NCI-H460 (cell line): ENCODE measurements at places on chromosomes 6 and 20. TPM values are rescaled to one million over a fixed set of nuclear protein-coding genes. Genes with fewer than 3 reads are reported as not detected.

PRND gene
- not detected in 2 replicates for total RNA-seq

BLOC1S5 gene
- 8.6 and 11.2 TPM in 2 replicates for total RNA-seq

GINS1 gene
- total RNA-seq = 19.0 and 22.1 TPM in 2 replicates

GCNT2 gene
- 34.4 TPM in 2 replicates for total RNA-seq

CASS4 gene
- 0.05 TPM in 1 of 2 replicates, not detected in the other for total RNA-seq

OR2H1 gene
- total RNA-seq = not detected in 2 replicates

KHDC1L gene
- not detected in 2 replicates for total RNA-seq

- no peak for DNase-seq
Measured at GRCh38 chr20:14498772-14499171, 161.4 kb upstream of the FLRT3 start.

- DNase-seq = no peak
Measured at GRCh38 chr20:11748436-11748835, 169.3 kb upstream of the BTBD3 start.

GRCh38 chr20:854601-855000 lies 21.1 kb downstream of the FAM110A start:
- no peak for DNase-seq

GRCh38 chr6:48985025-48985424 lies 478.0 kb downstream of the MMUT start:
- DNase-seq = peak; percentile 26

GRCh38 chr6:9744119-9744518 lies 670.8 kb downstream of the TFAP2A start:
- DNase-seq = no peak

GRCh38 chr6:90477366-90477765 lies 109.5 kb downstream of the MAP3K7 start:
- DNase-seq = no peak

DNA sequence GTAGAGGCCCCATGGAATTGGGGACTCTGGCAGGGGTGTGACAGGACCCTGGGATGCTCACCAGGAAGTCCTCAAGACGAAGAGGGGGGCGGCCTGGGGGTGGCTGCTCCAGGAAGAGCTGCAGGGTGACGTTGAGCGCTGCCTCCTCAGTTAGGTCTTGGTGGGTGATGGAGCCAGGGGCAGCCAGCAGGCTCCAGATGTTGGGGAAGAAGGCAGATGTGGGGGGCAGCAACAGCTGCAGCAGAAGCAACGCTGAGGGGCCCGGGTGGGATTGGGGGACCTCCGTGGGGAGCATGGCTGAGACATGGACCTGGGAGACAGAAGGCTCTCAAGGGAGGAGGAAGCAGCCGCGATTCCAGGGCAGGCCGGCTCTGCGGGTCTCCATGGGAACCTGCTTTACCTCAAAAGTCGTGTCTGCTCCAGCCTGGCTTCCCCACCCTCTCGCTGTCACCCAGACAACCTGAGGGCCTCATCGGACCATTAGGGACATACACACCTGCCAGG lies 591 bp downstream of the VWA7 start:
- no peak for DNase-seq

- no peak for DNase-seq
Measured at GRCh38 chr20:57760698-57761412, 51.0 kb upstream of the PMEPA1 start.

DNA sequence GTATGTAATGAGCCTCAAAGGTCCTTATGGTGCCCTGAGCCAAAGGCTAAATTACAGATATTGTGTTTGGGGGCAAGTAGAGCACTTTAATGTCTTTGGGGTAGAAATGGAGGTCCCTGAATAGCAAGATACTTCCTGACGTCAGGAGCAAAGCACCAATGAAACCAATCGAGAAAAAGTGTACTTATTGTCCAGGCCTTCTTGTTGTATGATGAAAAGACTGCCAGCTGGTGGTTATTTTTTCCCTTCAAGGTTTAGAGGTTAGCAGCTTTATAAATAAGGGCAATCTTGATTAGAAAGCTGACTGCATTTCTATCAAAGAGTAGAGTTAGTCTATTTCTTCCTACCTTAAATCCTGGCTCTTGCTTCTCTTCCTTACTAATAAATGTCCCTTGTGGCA lies 76.1 kb upstream of the HSF2 start:
- no peak for DNase-seq

- no peak for DNase-seq
Measured at GRCh38 chr6:54846857-54847674, 495 bp downstream of the FAM83B start.

DNA sequence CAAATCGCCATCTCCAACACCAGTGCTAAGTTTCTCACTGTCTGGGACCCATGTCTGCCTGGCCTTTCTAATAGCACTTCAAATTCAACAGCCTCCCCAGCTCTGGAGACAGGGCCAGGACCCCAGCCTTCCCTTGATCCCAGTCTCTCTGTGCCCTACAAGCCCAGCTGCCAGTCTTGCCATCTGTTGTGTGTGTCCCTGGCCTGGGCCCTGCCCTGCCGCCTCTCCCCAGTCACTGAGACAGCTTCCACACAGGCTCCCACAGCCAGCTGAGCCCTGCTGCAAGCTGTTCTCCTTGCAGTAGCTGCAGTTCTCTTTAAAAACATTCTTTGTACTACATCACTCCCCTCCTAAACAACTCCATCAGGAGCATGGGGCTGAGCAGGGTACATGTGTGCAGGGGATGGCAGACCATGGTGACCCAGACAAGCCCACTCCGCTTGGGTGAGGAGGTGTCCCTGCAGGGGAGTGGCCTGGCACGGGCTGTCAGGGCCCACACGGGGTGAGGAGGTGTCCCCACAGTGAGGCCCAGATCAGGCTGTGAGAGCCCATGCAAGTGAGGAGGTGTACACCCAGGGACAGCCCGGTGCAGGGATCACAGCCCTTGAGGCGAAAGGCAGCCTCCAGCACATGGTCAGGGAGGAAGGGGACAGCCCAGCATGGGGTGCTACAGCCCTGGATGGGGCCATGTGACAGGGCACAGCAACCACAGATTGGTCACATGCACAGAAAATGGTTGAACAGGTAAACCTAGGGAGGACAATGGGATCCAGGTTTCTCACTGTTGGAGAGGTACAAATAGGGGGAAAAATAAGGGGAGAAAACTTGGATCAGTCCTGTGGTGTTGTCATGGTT lies 16.2 kb downstream of the CST7 start:
- DNase-seq = no peak

- no peak for DNase-seq
Measured at GRCh38 chr20:64256282-64256935, 861 bp downstream of the PCMTD2 start.

- DNase-seq = no peak
Measured at GRCh38 chr6:157468054-157468453, 87.1 kb downstream of the ZDHHC14 start.

DNA sequence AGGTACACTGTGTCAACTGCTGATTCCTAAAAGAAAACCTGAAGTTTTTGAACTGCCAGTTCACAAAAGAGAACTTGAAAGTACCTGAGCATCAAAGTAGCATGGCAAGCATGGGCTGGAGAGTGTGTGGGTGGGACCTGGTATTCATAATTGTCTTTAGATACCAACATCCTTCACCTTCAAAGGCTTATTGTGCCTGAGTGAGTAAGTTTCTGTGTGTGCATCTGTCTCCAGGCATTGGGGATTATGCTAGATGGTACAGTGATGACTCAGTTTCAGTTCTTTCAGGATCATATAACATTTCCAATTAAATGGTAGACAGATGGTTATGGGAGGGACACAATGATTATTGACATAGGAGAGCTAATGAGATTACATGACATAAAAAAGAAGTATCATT lies 238.5 kb downstream of the ZFAND3 start:
- no peak for DNase-seq

DNA sequence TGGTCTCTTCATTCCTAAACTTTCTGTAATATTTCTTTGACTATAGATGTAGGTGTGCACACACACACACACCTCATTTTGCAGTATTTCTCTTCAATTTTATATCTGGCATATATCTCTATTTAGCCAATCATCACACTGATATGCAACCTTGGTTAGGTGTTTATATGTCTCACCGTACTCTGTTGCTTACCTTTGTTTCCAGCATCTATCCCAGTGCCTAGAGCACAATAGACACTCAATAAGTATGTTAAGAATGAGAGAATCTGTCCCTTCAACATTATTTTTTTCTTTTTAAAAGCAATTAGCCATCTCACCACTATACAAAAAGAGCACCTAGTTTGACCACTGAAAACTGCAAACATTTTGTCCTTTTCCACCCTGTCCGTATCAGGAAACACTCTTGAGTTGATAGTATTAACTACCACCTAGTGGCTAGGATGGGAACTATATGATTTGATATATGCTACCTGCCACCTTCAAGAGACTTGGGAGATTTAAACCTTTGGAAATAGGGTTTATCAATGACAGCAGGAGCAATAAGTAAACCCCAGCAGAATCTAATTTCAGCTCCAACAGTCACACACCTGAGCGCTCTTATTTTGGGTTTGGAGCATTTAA lies 48.7 kb upstream of the RSPO3 start:
- peak; percentile 16 for DNase-seq

DNA sequence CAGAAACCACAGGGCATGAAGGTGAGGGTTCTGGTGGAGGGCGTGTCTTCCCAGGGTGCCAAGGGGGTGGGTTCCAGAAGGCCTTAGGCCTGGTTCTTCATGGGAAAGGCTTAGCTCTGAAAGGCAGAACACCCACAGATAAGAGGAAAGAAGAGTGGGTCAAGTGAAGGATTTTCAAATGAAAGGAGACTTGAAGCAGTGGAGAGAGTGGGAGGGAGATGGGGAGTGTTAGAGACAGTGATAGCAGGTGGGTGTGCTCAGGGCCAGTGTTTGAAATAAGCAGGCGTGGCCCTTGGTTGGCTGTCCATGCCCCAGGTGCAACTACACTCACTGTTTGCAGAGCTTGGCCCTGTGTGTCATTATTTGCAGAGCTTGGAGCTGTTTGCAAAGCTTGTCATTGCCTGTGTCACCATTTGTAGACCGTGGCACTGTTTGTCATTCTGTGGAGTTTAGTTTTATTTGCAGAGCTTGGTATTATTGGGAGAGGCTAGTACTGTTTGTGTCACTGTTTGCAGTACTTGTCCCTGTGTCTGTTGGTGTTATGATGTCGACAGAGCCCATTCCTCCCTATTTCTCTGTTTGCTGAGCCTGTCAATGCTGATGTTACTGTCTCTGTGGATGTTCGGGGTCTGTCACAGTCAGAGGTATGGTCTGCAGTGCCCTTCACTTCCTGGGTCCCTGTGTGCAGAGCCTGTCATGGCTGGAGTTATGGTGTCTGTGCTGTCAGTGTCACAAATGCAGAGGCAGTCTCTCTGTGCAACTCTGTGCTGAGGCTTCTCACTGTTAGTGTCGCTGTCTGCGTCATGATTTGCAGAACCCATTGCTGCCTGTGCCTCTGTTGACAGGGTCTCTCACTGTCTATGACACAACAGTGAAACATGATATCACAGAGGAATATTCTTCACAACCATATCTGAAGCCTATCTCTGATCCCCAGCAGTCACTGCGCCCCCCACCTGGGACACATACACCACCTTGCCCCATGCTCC lies 127.7 kb upstream of the LRFN2 start:
- DNase-seq = no peak

GRCh38 chr6:166902211-166902755 lies 54.1 kb downstream of the RNASET2 start:
- DNase-seq = no peak

DNA sequence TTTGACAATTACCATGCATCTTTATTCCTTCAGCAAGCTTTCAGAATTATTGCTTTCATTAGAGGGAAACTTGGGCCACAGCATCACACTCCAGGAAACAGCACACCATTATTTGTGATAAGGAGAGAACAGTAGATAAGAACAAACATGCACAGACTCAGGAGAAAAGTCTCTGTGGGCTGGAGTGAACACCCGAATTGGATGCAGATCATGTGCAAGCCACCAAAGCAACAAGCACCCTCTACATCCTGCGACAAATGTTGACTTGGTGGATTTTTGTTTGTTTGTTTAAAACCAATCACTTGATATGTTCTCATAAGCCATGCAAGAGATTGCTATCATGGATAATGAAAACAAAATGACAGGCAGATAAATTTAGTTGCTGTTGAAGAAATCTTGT lies 67.7 kb upstream of the ZFP64 start:
- no peak for DNase-seq

DNA sequence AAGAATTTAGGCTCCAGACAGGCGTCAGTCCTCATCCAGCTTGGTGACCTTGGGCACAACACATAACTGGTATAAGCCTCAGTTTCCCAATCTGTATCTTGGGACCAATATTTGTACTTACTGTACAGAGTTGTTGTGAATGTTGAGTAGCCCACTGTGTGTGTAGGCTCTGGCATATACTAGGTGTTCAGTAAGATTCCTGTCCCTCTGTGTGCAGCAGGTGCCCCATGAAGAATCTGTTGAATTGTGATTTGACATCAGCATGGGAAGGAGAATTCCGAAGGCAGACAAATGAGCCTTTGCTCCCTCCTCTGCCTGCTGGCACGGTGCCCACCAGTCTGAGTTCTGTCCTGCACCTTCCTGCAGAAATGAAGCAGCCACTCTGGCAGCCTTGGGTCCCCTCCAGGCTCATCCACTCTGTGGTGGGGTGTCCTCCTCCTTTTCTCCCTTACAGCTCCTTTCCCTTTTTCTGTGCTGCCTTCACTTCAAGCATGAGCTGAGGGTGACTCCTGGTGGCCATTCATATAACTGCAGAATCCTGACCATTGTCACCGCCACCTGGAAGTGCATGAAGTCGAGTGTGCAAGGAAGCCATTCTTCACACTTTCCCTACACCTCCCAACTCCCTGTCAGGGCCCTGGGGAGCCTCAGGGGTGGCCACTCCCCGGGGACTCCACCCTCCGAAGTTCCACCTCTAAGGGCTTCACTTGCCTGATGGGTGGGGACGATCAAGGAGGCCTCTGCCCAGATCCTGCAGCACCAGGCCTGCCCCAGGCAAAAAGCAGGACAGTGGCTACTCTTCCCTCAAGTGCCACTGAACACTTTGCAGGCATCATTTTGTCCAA lies 48.2 kb downstream of the MRPL14 start:
- peak; percentile 69 for DNase-seq
